ENCODE measurements at places on chromosomes 7 and 10.

DNA sequence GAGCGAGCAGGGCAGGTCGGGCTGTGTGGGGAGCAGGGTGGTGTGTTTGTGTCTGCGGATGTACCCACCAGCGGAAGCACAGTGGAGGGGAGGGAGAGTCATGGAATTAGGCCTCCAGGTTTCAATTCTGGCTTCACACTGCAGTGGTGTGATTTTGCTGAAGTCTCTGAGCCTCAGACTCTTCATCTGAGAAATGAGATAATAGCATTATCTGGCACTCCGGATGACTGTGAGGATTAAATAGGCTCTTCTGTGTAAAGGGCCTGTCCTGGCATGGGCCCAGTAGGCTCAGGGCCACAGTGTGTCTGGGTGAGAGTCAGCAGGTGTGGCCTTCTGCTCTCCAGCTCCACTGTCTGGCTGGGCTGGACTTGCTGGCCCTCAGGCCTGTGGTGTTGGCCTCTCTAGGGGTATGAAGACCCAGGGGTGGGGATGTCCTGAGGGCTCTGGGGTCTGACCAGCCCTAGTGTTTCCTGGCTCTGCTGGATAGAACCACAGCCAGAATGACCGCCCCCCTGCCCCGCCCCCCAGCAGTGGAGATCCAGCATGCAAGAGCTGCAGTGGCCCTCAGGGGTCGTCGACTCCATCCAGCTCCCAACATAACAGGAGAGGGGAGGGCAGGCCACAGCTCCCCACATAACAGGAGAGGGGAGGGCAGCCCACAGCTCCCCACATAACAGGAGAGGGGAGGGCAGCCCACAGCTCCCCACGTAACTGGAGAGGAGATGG, 178.6 kb downstream of the RPS24 start:
- no peak for DNase-seq

DNA sequence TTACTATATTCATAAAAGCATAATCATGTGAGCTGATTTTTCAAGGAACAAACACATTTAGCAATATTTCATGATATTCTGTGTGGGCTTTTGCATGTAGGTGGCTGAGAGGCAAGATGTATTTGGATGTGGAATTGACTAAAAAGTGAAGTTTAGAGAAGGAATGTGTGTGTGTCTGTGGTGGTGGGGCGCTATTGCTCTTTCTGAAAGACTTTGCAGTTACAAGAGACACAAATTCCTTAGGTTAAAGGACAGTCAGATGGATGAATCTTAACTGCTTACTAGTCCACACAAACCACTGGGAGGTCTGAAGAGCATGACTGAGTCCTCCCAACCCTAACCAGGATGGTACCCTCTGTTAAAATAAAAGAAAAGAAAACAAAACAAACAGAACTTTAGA, 200.1 kb downstream of the SDHAF3 start:
- no peak for DNase-seq

- DNase-seq = no peak
These were observed 1.0 kb upstream of the NOLC1 start for GRCh38 chr10:102150970-102151773.

DNA sequence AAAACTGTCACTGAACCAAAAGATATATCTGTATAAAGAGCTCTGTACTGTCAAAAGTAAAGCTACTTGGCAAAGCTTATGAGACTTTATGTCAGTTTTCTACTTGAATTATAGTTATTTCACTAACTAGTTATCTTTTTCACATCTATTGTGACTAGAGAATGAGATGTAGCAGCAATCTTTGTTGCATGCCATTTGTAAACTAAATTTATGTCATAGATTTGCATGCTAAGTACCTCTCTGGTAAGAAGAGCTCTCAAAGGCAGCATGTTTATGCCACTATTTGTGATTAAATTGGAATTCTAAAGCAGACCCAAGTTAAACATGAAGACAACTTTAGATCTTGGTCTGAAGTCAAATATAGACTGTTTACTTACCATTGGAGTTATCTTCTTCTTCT, 300.6 kb downstream of the CNTNAP2 start:
- DNase-seq = no peak

DNA sequence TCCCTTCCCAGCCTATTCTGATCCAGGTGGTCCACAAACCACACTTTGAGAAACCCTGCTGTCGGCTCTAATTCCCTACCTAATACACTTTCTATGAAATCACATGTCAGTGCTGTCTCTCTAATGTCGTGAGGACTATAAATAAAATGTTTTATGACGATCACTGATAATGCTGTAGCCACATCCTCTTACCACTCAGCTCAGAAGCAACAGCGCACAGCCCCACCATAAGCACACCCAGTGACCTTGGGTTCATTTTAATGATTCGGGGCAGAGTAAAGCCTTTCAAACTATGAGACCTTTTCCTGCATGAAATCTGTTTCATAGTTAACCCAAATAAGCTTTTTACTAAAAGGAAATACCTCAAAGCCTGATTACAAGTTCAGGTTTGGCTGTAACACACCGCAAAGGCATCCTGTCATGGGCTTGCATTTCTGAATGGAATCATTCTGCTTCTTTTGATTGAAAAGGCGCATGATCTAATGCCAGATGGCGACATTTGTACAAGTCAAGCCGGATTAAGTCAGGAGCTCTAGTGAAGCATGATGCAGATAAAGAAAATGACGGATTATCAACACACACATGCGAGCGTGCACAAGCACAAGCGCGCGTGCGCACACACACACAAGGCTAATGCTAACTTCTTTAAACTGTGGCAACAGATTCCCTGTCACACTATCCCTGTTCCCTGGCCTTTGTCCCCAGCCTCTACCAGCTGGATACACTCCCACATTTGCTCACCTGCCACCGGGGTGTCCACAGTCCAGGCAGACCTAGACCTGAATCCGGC, 180.5 kb upstream of the PDE1C start:
- no peak for DNase-seq

- DNase-seq = no peak
These were observed 98.5 kb upstream of the KDM7A start for GRCh38 chr7:140275069-140275965.

DNA sequence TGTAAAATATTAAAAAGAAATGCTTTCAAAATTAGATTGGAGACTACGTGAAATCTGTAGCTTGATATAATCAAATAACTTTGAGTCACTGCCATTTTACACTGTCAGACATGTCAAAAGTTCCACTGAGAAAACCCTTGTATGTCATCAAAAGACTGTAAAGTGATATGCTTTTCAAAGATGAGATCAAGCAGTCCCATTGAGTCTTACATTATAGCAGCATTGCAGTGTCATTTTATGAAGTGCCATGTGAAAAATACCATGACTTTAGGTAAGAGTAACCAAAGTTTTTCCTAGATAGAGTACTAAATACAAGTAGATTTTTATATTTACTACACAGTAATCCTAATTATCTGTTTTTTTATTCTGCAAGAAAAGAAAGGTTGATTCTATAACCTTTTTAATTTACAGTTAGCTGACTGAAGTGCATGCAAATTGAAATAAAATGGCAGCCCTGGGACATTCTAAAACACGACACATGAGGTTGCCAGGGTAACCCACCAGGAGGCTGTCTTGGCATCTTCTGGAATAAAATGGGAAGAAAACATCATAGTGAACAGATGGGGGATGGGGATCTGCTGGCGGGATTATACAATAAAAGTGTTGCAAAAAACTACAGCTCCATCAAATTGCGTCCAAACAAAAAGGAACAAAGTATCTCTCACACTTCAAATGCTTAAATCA, 91.3 kb upstream of the TMEM106B start:
- no peak for DNase-seq

DNA sequence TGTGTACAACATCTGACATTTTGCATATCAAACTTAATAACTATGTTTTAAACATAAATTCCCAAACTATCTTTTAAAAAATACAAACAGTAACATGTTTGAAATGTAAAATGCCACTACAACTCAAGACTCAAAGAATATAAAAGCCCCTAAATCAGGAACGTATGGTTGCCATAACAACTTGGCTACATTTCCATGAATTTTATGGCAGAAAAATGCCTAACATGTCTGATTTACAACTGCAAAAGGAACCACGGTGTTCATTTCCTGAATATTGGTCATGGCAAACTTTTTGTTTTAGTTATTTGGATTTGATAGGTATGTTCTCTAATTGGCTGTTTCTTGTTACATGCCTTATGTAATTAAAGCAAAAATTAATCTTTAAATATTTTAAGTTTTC, 2.0 kb downstream of the SOSTDC1 start:
- DNase-seq = no peak
